ENCODE measurements at places on chromosomes 3 and 15.

- DNase-seq, result no peak
These were observed 919.3 kb downstream of the TUSC7 start for GRCh38 chr3:117628823-117629291.

- no peak for DNase-seq
These were observed 1.1 kb upstream of the WDR5B start for GRCh38 chr3:122416966-122417365.

GRCh38 chr15:78797951-78798350 lies 13.3 kb downstream of the ADAMTS7 start:
- no peak for DNase-seq

GRCh38 chr3:49779358-49780079 lies 6.8 kb downstream of the IP6K1 start:
- no peak for DNase-seq

- DNase-seq, result no peak
These were observed 260.3 kb upstream of the MRPL3 start for GRCh38 chr3:131762981-131763564.

DNA sequence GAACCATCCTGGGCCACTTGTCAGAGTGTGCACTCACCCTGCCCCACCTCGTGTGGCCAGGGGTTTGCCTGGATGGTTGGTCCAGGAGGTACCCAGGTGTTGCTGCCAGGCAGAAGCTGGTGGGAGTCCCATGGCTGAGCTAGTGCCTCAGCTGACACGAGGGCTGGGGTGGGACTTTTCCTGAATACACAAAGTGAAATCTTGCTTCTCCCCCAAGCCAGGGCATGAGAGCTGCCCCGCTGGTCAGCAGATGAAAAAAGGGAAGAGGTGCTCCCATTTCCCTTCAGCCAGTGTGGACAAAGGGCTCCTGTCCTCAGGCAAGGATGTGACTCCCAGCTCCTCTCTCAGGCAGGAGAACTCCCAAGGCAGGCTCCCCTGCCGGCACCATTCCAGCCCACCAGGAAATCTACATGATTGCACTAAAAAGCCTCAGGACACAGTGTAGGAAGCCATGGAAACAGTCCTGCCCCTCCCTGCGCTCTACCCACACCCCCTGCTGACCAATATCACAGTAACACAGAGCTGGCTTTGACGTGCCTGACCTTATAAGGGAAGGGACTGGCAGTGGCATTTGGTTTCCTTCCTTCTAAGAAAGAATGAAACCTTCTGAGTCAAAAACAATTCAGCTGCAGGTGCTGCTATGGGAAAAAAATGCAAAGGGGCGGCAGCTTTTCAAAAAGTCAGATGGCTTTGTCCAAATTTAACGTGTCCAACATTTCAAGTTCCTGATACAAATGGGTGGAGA lies 33.9 kb downstream of the MYO5C start:
- no peak for DNase-seq

DNA sequence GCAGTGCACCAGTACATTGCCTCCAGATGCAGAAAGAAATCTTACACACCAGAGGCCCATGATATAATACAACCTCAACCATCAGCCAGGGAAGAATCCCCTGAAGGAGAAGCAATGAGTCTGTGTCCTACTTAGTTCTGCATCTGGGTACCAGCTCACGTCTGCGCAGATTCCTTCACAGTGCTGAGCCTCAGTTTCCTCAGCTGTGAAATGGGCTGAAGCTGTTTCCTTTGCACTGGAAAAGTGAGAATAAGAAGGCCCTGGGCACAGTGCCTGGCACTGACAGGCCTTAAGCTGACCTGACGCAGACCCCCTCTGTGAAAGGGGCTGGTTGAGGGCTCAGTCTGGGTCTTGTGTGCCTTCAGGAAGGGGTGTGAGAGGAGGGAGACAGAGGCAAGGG lies 20.7 kb downstream of the ATP2B2 start:
- DNase-seq, result no peak

GRCh38 chr15:98177966-98178592 lies 217.6 kb downstream of the ARRDC4 start:
- no peak for DNase-seq

DNA sequence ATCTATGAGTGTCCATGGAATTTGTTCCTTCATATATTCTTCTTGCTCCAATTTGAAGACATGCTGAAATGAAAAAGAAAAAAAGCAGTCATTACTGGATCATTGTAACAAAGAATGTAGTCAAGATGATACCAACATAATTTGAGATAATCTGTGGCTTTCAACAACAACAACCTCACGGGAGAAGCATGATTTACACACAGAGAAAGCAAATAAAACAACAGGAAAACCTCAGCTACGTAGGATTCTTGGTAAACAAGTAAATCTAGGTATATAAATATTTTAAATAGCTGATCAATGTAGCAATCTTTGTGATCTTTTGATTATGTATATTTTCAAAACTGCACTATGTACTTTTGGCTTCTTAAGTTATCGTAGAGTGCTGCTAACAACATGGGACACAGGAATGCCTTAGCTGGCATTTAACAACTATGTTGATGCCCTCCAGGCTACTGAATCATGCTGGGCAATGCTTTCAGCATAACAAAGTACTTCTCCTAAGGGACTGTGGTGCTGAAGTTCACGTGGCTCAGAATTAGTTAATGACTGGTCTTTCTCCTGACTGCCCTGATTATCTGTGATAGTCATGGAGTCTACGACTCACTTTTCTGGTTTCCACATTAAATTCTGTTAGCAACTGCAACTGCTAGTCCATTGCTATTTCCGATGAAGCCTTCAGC lies 96.5 kb upstream of the MYO5C start:
- DNase-seq, result no peak

DNA sequence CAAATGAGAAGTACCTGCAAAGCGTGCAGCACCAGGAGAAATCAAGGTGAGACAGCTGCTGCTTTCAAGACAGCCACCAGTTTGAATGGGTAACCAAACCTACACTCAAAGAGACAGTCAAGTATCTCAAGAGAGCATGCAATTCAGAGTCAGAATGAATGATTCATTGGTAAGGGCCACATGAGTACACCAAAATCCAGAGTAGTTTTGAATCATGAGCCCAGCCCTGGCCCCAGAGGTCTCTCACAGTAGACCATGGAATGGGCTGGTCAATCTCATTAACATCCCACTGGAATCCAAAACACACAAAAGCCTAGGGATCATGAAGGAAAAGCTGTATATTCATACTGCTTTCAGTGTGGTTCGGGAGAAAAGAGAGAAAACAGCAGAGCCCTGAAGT lies 242.8 kb downstream of the TBL1XR1 start:
- no peak for DNase-seq

GRCh38 chr3:23748398-23749110 lies 57.2 kb upstream of the UBE2E1 start:
- no peak for DNase-seq

GRCh38 chr3:178568155-178568731 lies 32.0 kb downstream of the KCNMB2 start:
- DNase-seq, result no peak

DNA sequence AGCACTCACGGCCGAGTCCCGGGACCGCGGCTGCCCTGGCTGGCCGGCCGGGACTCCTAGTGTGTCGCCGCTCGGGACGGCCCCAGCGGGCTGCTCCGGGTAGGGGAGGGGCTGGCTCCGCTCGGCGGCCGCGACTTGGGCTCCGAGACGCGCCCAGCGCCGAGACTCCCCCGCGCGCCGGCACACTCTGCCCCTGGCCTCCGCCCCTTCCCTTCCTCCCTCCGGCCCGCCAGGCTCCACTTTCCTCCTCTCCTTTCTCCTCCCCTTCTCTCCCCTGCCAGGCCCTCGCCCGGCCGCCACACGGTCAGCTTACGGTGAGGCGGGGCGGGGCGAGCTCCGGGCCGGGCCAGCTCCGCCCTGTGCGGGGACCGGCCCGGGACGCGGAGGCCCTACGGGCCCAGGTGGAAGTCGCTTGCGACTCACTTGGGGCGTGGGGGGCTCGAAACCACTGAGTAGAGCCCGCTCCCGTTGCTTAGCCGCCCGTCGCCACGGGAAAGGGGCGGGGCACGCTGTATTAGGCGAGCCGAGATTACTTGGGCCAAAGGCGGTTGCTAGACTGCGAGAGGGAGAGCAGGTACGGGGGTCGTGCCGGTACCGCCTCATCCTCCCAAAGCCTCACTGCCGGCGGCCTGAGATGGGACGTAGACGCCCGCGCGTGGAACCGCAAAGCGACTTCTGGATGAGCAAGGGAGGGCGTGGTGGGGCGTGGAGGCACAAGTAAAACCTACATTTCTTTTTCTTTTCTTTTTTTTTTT lies at the start of gene ITGB5:
ITGB5 (minus strand) TSS at position 189 of the 755 bp plus-strand sequence. CDS start 365 bp downstream, outside the sequence.
- DNase-seq, result peak; percentile 7
